Left ventricle myocardium inferior (tissue), 1 donor: ENCODE measurements at places on chromosomes 7 and 10.

GRCh38 chr10:73790886-73791625 lies 5.7 kb downstream of the ZSWIM8 start:
- peaks cover 29% of the 10 kb centered on the region for H3K4me1 ChIP-seq
- H3K36me3 ChIP-seq: peaks cover 72% of the 10 kb centered on the region
- no peaks in the 10 kb centered on the region for H3K27me3 ChIP-seq
- H3K27ac ChIP-seq: no peak overlapping the region
- no peak for DNase-seq

- no peak overlapping the region for H3K4me3 ChIP-seq
- no peaks in the 10 kb centered on the region for H3K4me1 ChIP-seq
- DNase-seq: no peak
- no peak overlapping the region for H3K27ac ChIP-seq
- H3K36me3 ChIP-seq: no peaks in the 10 kb centered on the region
Observed at GRCh38 chr10:19421674-19422073, 373.1 kb downstream of the MALRD1 start.

DNA sequence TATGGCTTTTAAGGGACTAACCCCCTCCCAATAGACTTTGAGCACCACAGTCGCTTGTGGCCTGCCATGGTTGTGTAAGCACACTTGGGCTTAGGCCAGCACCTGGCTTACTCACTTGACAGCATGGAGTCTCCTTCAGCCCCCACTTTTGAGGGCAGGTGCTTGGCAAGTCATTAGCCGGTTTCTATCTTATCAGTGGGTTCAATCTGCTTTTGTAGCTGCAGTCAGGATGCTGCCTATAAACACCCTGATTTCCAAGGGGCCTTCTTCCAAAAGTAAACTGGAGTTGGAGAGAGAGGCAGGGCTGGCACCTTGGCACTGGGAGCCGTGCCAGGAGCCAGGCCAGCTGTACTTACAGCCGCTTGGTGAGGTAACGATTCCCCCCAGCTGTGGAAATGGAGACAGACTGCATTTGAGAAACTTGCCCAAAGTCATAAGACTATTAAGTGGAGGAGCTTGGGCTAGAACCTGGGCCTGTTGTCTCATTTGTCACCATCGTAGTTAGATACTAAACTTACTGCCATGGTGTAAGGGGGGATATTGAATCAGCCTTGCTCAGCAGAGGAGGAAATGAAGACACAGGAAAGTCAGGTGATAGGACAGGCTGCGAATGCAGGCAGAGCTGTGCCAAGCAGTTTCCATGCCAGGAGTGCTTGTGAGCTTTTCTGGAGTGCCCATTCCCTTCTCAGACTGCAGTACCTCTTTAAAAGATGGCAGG lies 92.2 kb upstream of the EFCAB10 start:
- H3K36me3 ChIP-seq: no peaks in the 10 kb centered on the region
- H3K27ac ChIP-seq: peak overlapping the region; percentile 41
- peaks cover 61% of the 10 kb centered on the region for H3K4me1 ChIP-seq
- DNase-seq: no peak
- no peaks in the 10 kb centered on the region for H3K27me3 ChIP-seq

GRCh38 chr7:2601065-2601464 lies 30.7 kb upstream of the TTYH3 start:
- H3K27me3 ChIP-seq: no peaks in the 10 kb centered on the region
- H3K4me3 ChIP-seq: no peak overlapping the region
- H3K4me1 ChIP-seq: peaks cover 21% of the 10 kb centered on the region
- H3K27ac ChIP-seq: no peak overlapping the region
- H3K36me3 ChIP-seq: peaks cover 50% of the 10 kb centered on the region
- no peak for DNase-seq

- no peaks in the 10 kb centered on the region for H3K4me1 ChIP-seq
- no peak for DNase-seq
- H3K27me3 ChIP-seq: no peaks in the 10 kb centered on the region
Observed at GRCh38 chr10:52583336-52583735, 189.2 kb downstream of the MBL2 start.

DNA sequence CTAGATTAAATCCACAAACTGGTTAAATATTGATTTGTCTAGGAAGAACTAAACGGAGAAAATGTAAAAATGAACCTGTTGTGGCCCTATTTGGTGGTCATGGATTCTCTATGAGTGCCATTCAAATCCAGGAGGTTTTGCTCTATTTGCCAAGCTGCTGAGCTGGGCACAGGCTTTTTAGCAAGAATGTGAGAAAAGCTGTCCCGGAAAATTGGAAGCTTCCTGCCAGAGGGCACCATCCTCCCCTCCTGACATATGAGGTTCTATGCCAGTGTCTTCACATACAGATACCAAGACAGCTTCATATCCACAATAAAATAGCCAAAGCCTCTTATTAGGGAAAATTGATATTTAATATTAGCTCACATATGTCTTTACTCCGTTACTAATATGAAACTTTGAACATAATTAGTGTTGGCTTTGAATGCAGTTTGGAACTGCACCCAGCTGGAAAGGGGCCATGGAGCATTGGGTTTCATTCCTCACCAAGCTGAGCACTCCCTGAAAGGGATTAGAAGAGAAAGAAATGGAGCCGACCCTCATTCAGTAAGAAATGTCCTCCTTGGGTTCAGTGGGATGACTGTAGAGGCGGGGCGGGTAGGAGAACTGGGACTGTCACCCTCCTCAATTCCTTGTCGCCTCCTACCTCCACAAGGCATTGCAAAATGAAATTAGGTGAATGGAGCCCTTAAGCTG lies 47.8 kb downstream of the NRCAM start:
- no peaks in the 10 kb centered on the region for H3K4me1 ChIP-seq
- H3K27ac ChIP-seq: no peak overlapping the region
- no peaks in the 10 kb centered on the region for H3K36me3 ChIP-seq

- no peaks in the 10 kb centered on the region for H3K36me3 ChIP-seq
- no peaks in the 10 kb centered on the region for H3K27me3 ChIP-seq
- DNase-seq: no peak
- H3K4me1 ChIP-seq: peaks cover 38% of the 10 kb centered on the region
- H3K27ac ChIP-seq: peak overlapping the region; percentile 63
Observed at GRCh38 chr10:45471059-45471458, 97.0 kb downstream of the ALOX5 start.

DNA sequence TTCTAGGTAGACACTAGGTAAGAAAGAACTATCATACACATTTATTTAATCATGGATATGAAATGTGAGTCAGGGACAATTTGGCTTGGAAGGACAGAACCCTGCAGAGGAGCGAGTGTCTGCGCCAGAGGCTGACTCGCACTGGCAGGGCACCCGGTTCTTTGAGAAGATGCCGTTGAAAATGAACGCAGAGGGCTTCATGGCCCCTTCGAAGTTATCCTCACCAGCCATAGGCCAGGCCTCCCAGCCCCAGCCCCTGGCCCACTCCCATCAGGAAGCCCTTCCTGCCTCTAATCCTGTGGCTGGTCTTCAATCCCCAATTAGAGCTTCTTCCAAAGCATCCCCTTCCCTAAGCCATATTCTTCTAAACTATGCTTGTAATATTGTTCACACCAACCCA lies 239.8 kb downstream of the TCERG1L start:
- DNase-seq: no peak
- H3K4me3 ChIP-seq: no peak overlapping the region
- no peaks in the 10 kb centered on the region for H3K36me3 ChIP-seq
- H3K27me3 ChIP-seq: peaks cover 61% of the 10 kb centered on the region

DNA sequence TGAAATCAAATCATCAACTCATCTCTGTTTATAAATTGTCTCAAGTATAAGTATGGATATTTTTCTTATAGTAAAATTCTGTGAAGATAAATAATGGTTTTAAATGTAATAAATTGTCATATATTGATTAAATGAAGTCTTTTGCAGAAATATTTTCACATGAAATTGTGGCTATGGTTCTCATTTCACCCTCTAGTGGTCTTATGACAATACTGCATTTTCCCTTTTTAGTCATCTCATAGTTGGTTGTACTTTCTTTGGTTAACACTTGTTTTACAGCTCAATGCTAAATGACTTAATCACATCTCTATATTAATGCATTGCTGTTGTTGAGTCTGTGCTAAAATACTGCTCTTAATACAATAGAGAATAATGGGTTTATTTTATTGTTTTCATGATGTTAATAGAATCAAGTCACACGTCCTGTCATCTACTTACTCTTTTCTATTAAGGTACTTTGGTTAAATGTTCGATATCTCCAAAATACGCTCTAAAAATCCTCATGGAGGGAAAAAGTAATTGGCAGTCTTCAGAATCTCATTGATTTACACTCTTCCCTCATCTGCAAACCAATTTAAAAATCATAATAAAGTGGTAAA lies 38.0 kb upstream of the CACNA2D1 start:
- no peak overlapping the region for H3K4me3 ChIP-seq
- DNase-seq: no peak
- H3K36me3 ChIP-seq: no peaks in the 10 kb centered on the region
- no peak overlapping the region for H3K27ac ChIP-seq
- H3K4me1 ChIP-seq: no peaks in the 10 kb centered on the region

DNA sequence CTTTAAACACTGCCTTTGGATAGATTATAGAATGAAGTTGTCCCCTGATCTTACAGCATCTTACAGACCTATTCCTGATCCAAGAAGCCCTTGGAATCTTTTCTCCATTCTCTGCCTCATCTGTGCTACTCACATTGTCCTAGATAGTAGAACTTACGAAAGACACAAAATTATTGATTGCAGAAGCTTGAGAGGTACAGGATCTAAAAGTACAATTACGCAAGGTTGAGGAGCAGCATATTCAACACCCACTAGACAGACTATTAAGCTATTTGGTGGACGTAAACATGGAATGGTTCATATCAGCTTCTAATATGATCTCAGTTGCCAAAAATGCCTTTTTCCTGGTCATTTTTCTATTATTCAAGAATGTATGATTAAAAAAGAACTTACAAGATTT lies 90.5 kb upstream of the SEM1 start:
- no peaks in the 10 kb centered on the region for H3K4me1 ChIP-seq
- H3K27me3 ChIP-seq: peaks cover 13% of the 10 kb centered on the region
- H3K4me3 ChIP-seq: no peak overlapping the region
- no peaks in the 10 kb centered on the region for H3K36me3 ChIP-seq
- DNase-seq: no peak
- no peak overlapping the region for H3K27ac ChIP-seq
